ENCODE measurements at places on chromosomes 11 and 22.

DNA sequence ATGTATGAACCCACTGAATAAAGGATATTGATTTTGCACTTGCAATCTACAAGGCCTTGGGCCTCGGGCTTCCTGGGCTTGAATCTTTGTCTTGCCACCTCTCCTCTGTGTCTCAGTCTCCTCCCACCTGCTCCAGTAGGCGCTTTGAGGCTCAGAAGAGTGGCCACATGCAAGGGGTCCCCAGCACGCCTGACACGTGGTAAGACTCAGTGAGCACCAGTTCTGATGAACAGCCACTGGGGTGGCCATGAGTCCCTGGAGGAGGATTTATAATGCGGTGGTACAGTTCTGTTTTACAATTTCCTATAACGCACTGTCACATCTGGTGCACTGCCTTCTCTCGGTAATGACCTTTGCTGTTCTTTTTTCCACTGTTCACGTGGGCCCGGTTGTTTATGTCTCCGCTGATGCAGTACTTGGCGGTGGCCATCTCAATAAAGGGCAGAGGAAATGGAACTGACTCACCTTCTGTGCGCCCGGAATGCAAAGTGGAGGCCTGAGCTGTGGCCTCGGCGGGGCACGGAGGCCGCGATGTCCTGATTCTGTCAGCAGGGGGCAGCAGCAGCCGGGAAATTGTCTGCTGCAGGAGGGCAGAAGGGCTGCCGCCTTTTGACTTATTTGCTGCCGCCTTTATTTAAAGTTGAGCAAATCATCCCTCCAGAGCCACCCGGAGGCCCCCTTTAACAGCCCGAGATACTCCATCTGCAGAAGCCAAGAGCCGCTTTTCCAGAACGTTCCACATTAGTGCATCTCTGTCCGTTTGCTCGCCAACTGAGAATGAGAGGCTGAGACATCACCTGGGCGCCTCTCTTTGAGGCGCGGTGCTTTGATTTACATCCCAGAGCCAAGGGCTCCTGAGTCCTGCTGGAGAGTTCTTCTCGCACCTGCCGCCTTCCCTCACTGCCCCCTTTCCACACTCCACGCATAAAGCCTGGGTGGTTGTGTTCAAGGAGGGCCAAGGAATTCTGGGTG is 6.0 kb upstream of the IFT27 start:
- peak; percentile 56 for DNase-seq

- DNase-seq, result peak; percentile 69
These were observed 78.5 kb downstream of the LUZP2 start for GRCh38 chr11:24575392-24575791.

- no peak for DNase-seq
These were observed 12.9 kb downstream of the RTN4R start for GRCh38 chr22:20254975-20255946.

DNA sequence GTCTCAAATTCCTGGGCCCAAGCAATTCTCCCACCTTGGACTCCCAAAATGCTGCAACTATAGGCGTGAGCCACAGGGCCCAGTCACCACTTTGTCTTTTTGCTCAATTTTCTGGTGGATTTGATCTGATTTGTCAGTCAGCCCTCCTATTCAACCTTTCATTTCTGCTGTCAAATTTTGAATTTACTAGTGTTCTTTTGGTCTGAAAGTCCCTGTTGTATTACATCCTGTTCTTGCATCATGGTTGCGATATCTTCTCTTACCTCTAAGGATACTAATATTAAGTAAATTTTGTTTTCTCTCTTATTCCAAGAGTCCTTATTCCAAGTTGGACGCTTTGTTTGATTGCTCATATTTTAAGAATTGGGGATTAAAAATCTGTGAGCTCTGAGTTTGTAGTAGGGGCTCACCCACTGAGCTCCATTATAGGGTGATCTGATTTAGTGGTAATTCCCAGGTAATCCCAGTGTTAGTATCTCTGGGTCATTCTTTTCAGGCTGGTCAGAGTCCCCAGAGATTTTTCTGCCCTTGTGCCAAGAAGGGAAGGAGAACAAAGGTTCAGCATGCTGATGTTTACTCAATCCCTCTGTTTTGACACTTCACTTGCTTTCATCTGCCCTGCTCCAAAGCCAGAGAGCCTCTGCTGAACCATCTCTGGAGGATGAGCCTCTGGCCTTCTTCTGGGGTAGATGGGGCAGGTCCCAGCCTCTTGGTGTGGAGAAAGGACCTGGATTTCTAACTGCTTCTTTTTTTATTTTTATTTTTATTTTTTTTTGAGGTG is 10.0 kb downstream of the UPB1 start:
- DNase-seq, result no peak

GRCh38 chr11:112394304-112394703 is 133.6 kb upstream of the PLET1 start:
- no peak for DNase-seq

GRCh38 chr11:94747146-94747545 is 21.0 kb upstream of the AMOTL1 start:
- DNase-seq, result no peak

DNA sequence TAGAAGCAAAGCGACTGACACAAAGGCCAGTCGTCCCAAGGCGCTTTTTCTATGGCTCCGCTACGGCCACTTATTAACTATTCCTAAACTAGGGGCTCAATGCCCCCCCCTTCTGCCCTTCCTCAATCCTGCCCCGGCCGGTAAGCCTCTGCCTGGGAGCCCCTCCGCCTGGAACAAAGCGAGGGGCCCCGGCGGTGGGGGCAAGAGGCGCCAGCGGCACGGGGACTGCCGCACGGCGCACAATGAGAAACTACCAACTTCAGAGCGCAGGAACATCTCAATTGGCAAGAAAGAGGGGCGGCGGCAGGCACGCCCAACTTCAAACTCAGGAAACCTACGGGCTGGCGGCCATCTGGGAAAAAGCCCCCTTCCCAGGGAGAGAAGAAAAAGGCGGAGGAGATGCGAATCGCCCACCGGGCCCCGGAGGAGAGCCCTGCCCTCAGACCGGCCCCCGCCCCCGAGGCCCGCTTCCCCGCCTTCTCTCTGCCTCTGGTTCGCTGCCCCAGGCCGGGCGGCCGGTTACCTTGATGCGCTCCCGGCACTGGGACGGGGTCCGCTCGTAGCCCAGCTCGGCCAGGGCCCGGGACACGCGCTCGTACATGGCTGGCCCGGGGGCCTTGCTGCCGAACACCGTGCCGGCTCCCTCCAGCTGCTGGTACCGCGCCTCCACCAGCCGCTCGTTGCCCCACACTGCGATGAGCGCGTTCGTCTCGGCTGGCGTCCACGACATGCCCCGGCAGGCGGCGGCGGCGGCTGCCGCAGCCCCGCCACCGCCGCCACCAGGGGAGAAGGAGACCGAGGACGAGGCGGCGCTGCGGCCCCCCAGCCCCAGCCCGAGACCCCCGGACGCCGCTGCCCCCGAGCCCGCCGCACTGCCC is 619 bp downstream of the MSANTD2 start:
- DNase-seq, result no peak

- DNase-seq, result no peak
These were observed 14.1 kb downstream of the MS4A1 start for GRCh38 chr11:60469723-60470122.

GRCh38 chr11:93500759-93501158 is 42.4 kb downstream of the SMCO4 start:
- DNase-seq, result no peak

DNA sequence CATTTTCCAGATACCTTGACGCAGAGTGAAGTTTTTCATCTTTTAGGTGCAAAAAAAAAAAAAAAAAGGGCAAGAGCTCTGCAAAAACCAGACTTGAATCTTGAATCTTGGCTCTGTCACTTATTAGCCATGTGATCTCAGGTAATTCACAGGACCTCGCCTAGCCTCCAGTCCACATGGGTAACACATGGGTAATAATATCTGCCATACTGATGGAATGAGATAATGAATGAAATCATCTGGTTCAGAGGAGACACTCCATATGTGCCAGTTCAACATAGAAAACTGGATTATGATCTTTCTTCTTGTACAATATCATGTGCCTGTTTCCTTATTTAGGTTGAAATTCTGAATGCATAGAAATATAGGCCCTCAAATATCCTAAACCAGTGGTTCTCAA is 8.6 kb upstream of the AMOTL1 start:
- DNase-seq, result no peak

DNA sequence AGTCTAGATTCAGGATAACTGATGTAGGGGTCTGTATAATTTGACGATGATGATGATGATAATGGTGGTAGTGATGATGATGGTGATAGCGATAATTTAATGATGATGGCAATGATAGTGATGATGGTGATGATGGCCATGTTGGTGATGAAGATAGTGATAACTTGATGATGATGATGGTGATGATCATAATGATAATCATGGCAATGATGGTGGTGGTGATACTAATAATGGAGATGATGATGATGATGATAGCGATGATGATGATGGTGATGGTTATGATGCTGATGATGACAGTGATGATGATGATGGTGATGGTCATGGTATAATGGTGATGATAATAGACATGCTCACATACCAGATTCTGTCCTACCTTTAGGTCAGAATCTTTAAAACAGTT is 66.2 kb upstream of the SEZ6L start:
- DNase-seq, result no peak

DNA sequence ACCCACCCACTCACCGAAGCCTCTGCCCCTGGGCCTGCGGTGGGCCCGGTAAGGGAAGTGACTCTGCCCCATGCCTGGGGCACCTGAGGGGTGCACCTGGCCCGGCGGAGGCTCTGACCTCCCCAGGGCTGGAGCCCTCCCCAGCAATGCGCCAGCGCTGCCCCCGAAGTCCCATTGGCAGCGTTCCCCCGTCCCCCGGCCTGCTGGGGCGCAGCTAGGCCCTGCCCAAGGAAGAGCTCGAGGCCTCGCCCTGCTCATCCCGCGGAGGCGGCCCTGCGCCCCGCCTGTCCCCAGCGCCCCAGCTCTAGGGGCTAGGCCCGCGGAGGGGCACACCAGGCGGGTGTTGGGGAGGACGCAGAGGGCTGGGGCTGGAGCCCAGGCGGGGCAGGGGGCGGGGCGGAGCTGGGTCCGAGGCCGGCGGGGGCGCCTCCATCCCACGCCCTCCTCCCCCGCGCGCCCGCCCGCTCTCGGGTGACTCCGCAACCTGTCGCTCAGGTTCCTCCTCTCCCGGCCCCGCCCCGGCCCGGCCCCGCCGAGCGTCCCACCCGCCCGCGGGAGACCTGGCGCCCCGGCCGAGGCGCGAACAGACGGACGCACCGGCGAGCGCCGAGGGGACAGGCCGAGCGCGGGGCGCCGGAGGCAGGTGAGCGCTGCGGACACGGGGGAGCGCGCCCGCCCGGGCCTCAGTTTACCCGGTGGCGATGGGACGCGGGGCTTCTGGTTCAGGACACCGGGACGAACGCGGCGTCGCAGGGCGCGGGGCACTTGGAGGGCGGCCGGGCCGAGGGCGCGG is at the start of gene EPS8L2:
Gene EPS8L2, plus strand, starts transcription at position 586 of the 793 bp plus-strand sequence. CDS start 3,177 bp downstream, outside the sequence.
- DNase-seq, result no peak

DNA sequence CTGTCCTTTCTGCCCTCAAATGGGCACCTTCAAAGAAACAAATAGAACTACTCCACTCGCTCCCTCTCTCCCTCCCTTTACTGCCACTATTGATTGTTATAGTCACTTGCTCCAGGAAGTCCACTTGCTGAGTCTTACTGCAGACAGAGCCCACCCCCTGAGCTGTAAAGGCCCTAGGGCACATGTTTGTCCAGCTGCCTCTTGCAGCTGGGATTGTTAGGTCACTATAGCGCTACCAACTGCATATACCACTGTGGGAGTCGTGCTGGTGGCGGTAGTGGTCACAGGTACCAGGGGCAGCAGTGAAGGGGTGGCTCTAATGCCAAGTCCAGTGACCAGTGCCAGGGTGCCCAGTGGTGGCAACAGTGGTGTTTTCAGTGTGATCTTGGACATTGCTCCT is 4.4 kb upstream of the SREBF2 start:
- no peak for DNase-seq

- DNase-seq, result no peak
These were observed 2.4 kb downstream of the CSDC2 start for GRCh38 chr22:41563051-41563711.

GRCh38 chr11:125398994-125399640 is 96.9 kb downstream of the FEZ1 start:
- DNase-seq, result no peak

DNA sequence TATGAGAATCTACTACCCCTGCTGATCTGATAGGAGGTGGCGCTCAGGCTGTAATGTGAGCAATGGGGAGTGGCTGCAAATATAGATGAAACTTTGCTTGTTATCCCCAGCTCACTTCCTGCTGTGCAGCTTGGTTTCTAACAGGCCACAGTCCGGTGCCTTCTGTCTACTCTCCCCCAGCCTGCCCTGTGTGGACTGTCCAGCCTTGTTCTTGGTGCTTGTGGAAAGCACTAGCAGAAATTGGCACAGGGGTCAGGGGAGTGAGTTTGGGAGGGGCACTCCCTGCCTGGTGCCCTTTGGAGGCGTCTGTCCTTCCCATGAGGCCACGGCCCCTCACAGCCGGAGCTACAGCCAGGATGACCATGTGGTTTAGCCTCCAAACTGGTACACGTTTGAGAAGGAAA is 14.3 kb downstream of the MOV10L1 start:
- DNase-seq, result no peak

DNA sequence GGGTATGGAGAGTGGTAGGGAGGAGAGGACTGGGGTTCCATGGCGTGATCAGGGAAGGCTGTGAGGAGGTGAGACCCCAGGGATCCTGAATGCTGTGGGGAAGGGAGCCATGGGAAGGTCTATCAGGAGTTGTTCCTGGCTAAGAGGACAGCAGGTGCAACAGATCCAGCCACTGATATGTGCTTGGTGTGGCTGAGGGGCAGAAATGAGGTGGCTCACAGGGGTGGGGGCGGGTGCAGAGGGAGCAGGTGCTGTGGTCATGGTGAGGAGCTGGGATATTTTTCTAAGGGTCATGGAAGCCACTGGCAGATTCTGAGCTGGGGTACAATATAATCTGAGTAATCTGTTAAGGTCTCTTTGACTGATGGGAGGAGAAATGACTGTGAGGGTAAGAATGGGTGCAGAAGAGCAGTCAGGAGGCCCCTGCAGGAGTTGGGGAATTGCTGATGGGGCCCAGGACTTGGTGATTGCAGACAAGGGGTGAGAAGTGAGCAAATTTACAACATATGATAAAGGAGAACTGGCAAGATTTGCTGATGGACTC is 31.3 kb upstream of the DMC1 start:
- DNase-seq, result no peak

DNA sequence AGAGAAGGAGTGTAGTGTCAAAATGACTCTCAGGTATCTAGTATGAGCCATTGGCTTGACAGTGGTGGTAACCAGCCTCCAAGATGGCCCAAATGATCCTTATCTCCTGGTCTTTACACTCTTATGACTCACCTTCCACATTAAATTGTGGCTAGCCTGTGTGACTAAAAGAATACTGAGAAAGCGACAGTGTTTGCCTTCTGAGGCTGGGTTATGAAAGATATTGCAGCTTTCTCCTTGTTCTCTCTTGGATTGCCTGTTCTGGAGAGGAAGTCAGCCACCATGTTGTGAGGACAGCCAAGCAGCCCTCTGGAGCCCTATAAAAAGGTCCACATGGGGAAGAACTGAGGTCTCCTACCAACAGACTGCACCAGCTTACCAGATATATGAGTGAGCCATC is 15.8 kb downstream of the C11orf71 start:
- DNase-seq, result no peak

GRCh38 chr11:129861702-129862522 is 33.5 kb downstream of the NFRKB start:
- DNase-seq, result peak; percentile 78

GRCh38 chr11:19631712-19632498 is 80.7 kb upstream of the NAV2 start:
- no peak for DNase-seq

GRCh38 chr11:44446366-44446762 is 119.1 kb upstream of the CD82 start:
- no peak for DNase-seq

All from glomerular endothelial cell (primary cell).